ENCODE measurements at places on chromosomes 16 and 17.

DNA sequence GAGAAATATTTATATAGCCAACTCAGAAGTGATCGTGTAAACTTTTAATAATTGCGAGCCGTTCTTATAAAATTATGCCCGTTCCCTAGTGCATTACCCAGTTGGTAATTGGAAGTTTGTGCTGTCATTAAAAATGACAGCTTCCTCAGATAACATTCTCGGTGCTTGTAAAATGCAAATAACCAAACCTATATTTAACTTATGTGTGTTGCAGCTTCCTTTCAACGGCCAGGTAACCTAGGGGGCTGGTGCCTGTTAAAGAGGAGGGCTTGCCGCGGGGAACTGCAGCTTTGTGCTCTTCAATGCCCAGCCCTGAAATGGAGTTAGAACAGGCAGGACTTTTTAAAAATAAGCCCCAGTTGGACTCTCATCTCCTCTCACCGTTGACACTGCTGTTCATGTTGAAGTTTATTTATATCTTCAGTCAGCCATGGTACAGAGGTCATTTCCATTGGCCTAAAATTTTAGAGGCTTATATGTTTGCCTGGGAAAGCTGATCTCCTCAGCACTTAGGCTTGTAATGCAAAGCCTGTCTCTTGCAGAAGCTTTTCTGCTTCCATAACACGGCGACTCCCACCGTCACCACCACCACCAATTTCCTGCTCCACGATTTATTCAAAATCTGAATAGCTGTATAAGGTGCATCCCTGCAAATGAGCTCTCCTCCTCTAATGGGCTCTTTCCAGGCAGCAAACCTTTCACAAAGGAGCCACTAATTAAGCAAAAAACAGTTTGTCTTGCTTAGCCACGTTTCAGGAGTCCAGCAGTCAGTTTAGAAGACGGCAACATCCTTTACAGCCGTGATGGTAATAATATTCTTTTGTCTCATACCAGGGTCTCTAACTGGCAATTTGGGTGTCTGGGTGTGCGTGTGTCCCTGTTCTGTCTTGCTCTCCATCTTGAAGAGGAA is 74.7 kb downstream of the RPA1 start:
- DNase-seq, result no peak

- DNase-seq, result no peak
These were observed 150.5 kb downstream of the NPIPB5 start for GRCh38 chr16:22661161-22661647.

DNA sequence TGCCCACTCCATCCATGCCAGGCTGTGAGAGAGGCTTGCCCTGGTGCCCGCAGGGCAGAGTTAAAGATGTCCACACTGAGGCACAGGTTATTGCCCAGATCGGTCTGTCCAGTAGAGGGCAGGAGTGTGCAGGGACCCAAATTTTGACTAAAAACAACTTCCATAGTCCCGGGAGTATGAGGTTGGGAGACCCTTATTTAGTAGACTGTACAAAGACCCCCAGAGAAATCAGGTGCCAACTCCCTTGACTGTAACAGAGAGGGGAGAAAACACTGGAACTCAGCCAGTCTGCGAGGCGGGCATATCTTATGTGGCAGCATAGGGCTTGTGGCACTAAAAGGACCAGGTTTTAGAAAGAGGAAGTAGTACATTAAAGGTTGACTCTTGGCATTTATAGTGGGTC is 43.4 kb downstream of the HNF1B start:
- DNase-seq, result peak; percentile 62

DNA sequence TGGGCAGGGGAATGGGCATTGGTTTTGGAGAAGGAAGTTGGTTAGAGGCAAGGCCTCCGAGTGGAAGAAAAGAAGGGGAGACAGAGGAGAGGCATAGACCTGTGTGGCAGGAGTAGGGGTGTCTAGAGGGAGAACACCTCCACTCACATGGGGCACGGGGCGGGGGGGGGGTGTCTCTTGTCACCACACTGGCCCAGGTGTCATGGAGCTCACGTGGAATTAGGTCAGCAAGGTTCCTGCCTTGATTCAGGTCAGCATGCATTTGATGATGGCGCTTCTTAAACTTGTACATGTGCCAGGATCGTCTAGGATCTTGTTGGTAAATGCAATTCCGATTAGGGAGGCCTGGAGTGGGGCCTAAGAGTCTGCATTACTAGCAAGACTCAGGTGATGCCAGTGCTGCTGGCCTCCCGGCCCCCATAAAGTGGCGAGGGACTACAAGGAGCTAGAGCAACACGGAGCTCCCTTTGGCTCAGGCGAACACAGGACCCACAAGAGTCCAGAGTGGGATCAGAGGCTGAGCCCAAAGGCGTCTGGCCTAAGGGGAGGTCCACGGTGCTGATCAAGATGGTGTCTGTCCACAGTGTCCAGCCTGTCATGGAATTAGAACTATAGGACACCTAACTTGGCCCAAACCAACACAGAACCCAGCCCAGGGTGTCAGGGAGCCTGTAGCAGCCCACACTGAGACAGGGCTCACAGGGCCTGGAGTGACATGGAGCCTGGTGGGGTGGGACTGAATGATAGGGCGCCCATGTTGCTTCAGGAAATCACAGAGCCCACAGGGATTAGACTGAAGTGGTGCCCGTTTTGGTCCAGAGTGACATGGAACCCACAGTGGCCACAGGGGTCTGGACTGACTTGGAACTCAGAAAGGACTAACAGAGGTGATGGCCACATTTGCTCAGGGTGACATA is 16.7 kb downstream of the EPOP start:
- no peak for DNase-seq

DNA sequence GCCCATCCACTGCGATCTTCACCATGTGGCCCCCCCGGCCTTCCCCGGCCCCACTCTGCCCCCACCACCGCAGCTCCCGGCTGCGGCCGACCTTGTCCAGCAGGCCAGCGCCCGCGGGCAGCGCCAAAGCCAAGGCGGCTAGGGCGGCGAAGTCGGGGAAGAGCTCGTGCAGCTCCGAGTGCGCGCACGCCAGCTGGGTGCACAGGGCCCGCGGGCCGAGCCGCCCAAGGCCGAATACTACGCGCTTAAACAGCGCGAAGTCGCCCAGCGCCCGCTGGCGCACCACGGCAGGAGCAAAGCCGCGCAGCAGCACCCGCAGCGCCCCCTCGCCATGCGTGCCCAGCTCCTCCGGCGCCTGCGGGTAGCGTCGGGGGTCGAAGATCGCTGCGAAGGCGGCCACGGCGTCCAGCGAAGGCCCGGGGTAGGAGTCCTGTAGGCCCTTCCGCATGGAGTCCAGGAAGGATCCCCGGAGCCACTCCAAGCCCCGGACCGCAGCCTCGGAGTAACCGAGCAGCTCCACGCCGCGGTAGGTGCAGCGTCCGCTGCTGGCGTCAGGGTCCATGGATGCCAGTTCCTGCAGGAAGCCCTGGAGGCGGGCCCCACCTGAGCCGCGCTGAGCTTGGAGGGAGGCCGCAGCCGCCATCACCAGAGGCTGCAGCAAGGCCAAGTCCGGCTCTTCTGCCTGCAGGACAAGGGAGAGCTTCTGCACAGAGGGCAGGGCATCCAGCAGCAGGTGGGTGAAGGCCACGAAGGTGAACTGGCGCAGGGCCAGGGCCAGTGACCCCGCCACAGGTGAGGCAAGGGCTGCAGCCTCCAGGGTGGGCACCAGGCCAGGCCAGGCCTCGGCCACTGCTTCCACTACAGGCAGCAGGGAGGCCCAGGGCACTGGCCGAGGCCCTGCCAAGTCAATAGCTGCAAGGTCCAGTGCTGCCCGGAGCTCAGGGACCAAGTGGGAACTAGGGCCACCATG is 10.3 kb downstream of the C17orf113 start:
- DNase-seq, result no peak

DNA sequence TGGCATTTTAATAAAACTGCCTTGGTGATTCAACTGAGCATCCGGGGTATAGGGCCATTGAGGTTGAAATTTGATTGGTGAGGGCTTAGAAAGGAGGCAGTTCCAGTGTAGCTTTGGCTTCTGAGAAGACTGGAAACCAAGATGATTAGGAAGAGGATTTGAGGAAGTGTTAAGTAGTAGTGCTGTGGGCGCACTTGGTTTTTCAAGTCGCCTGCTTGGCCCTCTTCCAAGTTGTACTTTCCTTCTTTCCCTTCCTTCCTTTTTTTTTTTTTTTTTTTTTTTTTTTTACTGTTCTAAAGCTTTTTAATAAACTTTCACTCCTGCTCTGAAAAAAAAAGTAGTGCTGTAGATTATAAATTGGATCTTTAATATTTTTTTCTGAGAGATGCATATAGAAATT is 320.5 kb downstream of the UTP18 start:
- no peak for DNase-seq

DNA sequence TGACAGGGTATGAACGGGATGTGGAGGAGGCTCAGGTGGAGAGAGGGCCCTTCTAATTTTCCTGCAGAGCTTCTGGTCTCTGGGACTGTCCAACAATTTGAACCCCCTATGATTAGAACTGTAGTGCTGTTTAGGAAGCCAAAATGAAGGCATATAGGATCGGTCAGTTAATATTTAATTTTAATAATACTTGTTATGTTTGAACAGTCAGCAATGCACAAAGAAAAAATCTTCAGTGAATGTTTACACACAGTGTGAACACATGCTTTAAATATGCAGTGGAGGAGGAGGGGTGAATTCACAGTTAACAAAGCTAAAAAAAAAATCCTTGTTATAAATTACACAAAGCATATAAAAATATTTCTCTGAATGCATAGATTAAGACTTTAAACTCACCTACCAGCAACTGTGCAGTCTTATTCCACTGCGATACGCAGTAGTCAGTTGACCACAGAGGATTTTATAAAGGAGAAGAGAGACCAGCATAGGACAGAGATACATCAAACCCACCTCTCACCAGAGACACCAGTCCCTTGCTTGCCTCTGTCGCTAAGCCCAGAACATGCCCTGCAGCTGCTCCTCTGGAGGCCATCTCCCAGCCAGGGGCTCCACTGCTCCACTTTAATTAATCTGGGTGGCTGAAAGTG is 14.6 kb downstream of the ANKRD40 start:
- DNase-seq, result no peak

GRCh38 chr17:65667656-65668055 is 106.2 kb upstream of the AXIN2 start:
- DNase-seq, result no peak

- no peak for DNase-seq
These were observed 6.1 kb upstream of the EVPLL start for GRCh38 chr17:18371455-18371854.

DNA sequence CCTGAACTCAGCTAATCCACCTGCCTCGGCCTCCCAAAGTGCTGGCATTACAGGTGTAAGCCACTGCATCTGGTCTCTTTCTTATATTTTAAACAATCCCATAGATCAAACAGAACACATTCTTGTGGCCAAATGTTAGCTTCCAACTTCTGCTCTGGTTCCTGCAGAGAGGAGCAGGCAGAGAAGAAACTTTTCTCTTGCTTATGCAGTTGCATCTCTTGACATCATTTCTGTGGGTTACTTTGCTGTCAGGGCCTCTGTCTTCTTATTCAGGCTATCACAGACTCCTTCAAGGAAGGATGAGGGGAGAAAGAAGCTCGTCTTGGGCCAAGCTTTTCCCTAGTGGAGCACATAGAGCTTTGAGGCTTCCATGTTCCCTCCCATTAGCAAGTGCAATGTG is 7.8 kb downstream of the HSD17B2 start:
- DNase-seq, result no peak

GRCh38 chr16:11224096-11224893 is 31.7 kb downstream of the SOCS1 start:
- DNase-seq, result peak; percentile 72

- no peak for DNase-seq
These were observed 507 bp downstream of the SERPINF1 start for GRCh38 chr17:1762233-1762900.

DNA sequence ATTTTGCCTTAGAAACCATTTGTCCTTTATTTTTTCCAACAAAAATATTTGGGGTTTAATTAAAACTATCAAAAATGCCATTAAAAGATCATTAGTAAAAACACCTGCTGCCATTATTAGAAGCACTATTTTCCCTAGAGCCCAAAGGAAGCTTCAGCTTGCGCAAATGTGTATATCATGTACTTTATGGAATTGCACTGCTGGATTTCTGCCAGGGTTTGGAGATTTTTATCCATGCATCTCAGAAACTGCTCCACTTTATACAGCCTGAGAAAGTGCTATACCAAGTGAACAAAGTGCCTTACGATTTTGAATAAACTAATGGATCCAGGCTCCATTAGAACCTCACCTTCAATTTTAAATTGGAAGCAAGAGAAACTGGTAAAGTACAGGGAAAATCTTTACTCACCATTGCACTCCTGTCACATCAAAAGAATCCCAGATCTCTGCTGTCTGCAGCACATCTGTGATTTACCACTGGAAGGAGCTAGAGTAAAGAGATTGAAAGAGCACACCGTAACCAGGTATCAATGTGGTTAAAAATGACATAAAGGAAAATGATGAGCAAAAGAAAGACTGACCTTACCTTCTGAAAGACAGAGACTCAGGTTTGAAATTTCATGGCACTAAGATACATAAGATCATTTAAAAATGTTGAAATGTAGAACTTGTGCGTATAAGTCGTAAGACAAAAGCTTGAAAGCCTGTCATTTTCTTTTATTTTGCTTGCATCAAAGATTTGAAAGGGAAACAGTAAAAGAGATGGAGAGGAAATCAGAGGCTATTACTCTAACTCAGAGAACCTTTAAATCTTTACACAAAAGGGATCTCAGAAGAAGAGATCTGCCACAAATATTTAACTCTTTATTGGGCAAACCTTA is 678.1 kb upstream of the GOT2 start:
- no peak for DNase-seq

DNA sequence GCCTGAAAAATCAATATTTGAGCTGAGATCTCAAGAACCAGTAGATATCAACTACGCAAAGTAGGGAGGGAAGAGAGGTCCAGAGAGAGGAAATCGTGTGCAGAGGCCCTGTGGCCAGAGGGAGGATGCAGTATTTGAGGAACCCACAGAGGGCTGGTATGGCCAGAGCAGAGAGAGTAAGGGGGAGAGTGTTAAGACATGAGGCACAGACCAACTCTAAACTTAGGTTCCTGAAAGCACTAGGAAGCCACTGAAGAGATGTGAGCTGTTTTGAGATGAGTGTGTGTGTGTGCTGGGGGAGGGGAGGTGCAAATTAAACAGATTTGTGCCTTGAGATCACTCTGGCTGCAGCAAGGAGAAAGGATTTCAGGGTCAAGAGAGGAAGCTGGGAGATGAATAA is 10.9 kb downstream of the SLC13A2 start:
- DNase-seq, result no peak

- DNase-seq, result peak; percentile 47
These were observed 4.2 kb upstream of the MAP3K14 start for GRCh38 chr17:45320931-45321461.

GRCh38 chr16:88617268-88618031 is 20.9 kb upstream of the IL17C start:
- DNase-seq, result no peak

- peak; percentile 46 for DNase-seq
These were observed 199.9 kb downstream of the LGALS9B start for GRCh38 chr17:20267459-20267842.

GRCh38 chr17:17474341-17474740 is 2.5 kb upstream of the MED9 start:
- DNase-seq, result no peak

GRCh38 chr17:65759532-65759931 is 198.1 kb upstream of the AXIN2 start:
- no peak for DNase-seq

DNA sequence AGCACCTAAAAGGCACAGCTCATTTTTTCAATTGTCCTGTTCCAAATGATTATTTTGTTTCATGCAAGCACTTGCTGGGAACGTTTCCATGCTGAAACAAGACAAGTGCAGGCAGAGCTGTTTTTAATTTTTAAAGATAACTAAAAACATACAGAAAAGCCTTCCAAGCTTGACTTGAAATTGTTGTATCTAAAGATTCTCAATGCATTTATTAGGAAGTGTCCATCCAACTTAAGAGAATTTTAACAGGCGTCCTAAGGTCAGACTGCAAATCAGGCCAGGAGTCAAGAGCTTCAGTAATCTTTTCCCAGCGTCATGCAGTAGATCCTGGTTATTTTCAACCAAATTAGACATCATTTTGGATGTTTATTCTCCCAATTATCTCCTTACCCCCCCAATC is 702.8 kb downstream of the KCNJ2 start:
- no peak for DNase-seq
